ENCODE measurements at places on chromosomes 2 and 18.

- DNase-seq: no peak
Measured at GRCh38 chr18:63148449-63149301, 170.9 kb downstream of the BCL2 start.

- no peak for DNase-seq
Measured at GRCh38 chr18:44474591-44474990, 206.1 kb upstream of the SETBP1 start.

GRCh38 chr18:43665105-43665788, 388.0 kb upstream of the SYT4 start:
- DNase-seq: no peak

DNA sequence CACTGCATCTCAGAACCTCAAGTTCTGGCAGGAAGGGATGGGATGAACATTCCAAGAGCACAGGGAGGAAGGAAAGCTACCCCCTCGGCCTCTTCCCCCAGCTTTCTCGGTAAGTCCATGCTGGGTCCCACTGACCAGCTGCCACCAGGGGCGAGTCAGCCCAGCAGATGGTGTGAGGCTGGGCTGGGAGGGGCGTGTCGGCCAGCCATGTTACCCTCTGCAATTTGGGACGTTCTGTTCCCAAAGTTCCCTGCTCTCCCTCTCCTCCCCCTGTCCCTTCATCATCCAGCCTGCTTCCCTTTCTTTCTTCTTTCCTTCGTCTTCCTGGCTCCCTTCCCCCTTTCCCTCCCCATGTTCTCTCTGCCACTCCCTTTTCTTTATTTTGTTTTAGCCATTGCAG, 74.3 kb upstream of the TNP1 start:
- no peak for DNase-seq

DNA sequence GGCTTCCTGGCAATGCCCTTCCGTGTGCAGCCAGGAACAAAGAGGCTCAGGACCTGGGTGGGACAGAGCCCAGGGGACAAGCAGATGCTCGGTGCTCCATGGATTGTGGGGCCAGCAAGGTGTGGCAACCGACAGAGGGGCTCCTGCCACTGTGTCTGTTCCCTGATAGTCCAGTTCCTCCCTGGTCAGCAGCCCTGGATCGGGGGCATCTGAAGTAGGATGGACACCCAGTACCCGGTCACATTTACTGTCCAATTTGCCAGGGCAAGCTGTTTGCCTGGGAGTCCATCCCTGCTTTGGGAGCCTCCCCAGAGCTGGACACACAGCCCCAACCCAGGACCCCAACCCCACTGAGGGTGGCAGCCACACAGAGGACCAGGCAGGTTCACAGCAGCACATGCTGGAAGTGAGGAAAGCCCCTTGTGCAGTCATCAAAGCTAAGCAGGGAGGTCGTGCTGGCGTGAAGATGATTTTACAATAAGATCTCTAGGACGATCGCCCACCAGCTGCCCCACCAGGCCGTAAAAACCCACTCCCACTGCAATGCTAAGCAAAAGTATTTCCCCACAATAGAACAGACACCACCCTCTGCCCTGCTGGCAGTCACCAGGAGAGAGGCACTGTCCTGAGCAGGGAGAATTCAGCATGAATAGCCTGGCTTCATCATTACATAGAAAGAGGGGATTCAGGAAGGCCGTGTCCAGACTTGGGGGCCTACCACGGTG, 141.7 kb downstream of the NDUFA10 start:
- DNase-seq: no peak

GRCh38 chr2:45390861-45391260, 220.2 kb downstream of the SRBD1 start:
- no peak for DNase-seq

DNA sequence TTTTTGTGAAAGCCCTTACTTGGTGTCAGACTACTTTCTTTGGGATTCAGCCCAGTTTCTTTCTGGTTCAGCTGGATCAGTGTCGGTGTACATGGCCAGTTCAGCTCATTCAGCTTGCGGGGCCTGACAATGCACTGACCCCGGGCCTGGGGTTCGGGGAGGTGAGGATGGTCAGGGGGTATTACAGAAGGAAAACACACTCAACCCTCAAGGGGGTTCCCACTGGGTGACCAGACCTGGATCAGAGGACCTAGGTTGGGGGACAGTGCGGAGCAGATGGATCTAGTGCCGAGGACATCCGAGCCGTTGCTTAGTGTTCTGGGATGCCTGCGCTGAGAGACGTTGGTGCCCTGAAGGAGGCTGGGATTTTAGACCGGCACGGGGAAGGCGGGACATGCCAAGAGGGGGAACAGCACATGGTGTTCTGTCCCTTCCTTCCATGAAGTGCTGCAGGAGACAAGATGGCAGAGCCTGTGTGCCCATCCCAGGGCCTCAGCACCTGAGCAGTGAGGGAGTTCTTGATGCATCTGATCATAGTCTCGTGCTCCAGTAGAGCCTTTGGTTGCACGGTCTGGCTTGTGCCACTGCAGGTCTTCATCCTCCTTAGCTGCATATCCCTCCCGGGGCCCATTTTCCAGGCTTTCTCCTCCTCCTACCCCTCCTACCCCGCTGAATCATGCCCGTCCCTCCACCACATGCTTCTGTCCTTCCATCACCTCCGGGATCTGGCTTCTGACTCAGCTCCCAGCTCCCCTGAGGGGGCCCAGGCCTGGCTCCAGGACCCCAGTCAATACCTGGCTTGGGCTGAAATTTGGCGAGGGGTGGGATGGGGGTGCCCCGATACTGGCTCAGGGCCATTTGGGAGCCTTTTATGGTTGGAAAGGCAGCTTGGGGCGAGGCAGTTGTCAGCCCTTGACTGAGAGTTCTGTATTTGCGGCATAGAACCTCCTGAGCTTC, 18.0 kb downstream of the SPEG start:
- DNase-seq: no peak

- DNase-seq: no peak
Measured at GRCh38 chr2:23617811-23618215, 232.8 kb downstream of the KLHL29 start.

- DNase-seq: no peak
Measured at GRCh38 chr2:3312576-3313345, 64.9 kb downstream of the EIPR1 start.

- no peak for DNase-seq
Measured at GRCh38 chr2:79099140-79099686, 11.4 kb upstream of the REG1B start.

DNA sequence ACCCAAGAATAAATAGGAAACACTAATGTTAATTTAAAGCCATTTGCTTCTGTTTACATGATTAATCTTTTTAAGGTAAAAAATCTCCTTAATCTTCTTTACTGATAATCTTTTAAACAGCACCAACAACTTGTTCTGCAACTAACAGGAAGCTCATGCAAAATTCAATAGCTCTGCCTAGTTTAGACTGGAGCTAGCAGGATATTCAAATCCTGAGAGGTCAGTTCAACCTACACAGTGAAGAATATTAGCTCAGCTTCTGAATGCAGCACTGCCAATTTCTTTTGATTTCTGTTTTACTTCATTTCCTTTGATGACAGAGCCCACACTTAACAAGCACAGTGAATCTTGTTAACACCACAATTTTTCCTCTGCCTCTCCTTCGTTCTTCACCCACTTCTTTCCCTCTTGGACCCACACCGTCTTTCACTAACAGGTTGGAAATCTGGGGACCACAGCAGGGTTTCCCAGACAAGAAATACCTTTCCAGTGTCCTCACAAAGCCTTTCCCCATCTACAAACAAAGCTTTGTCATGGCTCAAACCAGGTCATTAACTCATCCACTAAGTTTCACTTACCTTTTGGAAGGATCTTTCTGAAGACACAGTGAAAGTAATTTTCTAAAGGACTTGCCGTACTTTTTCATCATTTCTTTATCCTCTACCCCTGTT, 109.8 kb downstream of the STK39 start:
- DNase-seq: no peak

DNA sequence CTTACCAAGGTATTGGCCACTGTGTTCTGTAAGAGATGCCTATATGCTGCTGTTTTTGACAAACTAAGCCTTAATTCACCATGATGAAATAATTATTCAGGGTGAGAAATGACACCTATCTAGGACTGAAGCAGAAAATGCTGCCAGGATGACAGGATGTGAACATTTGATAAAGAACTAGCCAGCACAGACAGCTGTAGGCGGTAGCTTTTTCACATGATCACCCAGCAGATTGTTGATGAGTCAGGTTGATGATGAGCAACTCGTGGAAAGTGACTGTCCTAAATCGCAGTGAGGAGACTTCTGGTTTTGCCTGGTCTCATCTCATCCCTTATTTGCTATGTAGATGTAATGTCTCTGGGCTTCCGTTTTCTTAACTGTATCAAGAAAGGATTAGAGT, 144.1 kb downstream of the PRPF40A start:
- DNase-seq: no peak

- DNase-seq: peak; percentile 51
Measured at GRCh38 chr2:25257032-25257552, 84.6 kb downstream of the DNMT3A start.

- DNase-seq: no peak
Measured at GRCh38 chr2:161992531-161992930, 81.5 kb downstream of the DPP4 start.

DNA sequence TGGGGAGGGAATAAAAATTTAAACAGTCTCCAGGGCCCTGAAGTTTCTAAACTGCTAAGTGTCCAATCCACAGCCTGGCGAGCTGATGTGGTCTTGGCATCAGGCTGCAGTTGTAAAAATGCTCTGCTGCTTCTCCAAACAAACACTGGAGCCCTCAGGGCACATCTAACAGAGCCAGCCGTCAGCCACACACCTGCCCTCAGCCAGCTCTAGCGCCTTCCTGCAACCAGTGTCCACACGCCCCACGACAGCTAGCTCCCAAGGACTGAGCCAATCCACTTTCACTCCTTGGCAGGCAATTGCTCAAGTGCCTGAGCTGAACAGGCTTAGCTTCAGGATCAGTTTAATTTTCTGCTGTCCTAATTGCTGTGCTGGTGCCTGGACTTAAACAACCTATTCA, 446.4 kb upstream of the RAB12 start:
- peak; percentile 87 for DNase-seq

GRCh38 chr18:48844271-48844670, 106.5 kb downstream of the SMAD7 start:
- no peak for DNase-seq

- no peak for DNase-seq
Measured at GRCh38 chr2:205733648-205734047, 51.3 kb downstream of the NRP2 start.

DNA sequence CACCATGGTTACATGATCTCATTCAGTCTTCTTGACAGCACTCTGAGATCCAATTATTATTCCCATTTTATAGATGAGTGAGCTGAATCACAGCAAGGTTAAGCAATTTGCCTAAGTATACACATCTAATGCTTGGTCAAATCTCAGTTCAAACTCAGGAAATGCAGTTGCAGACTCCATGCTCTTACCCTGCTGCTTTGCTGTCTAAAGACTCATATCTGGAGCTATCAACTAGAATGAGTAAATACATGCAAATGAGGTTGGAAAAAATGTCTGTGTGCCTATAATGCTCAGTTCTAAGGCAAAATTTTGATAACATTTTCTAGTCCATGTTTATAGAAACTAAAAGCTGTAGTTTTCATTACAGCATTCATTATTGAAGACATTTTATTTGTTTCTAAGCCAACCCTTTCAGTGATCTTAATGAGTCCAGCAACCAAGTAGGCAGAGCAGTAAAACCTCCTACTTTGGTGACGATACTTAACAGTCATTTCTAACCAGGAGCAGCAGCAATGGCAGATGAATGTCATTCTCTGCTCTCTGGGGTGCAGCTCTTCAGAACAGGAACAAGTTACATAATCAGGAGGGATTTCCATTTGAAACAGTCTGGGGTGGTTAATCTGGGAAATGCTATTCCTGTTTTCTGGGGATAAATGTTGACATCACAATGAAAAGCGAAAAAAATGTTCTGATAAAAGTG, 396.8 kb upstream of the UBE2E3 start:
- DNase-seq: no peak

GRCh38 chr2:85772019-85772745, 18.4 kb downstream of the ATOH8 start:
- DNase-seq: peak; percentile 99

DNA sequence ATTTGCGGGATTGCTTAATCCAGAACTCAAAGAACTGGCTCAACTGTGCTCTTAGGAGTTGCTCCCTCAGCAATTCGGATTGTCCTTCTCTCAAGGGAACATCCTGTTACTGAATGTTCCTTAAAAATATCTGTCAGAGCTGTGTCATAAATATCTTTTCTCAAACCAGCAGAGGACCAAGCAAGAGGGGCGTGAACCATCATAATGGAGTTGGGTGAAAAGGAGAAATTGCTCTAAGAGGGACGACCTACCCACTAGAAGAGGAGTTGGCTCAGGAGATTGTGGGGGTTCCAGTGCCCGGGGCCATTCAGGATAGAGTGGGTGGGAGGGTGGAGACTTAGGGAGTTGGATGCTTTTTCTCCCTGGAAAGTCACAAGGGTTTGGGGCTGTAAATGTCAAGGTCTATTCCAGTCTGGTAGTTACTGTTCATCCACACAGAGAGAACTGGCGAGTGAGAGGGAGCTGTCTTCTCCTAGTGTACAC, 59.5 kb downstream of the MERTK start:
- DNase-seq: no peak

DNA sequence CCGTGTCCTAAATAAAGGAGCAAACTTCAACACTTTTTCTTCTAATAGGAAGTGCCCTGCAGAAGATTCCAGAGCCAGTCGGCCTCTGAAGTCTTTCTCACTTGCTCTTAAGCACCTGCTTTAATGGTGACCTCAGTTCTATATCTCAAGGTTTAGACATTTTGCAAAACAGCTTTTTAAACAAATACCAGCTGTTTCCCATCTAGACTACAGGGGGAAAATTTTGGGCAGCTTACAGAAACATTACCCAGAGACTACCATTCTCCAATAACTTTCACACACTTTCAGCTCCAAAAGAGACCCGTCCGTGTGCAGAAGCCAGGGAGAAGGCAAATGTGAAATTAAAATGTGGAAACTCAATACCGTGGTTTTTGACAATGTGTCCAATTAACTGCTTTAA, 285.3 kb upstream of the CCDC68 start:
- no peak for DNase-seq

- DNase-seq: no peak
Measured at GRCh38 chr2:231129216-231129615, 4.4 kb upstream of the HTR2B start.

GRCh38 chr2:191922736-191923651, 76.1 kb upstream of the CAVIN2 start:
- no peak for DNase-seq
